ENCODE measurements at places on chromosomes 11 and 22. TPM values are rescaled to one million over a fixed set of nuclear protein-coding genes. Genes with fewer than 3 reads are reported as not detected.

The DUSP8 gene
- not detected for polyA plus RNA-seq

The SLC22A8 gene
- not detected for polyA plus RNA-seq

The DRD2 gene
- polyA plus RNA-seq, result not detected

The LRRC56 gene
- 0.89 TPM for polyA plus RNA-seq

The RPL27A gene
- polyA plus RNA-seq, result 1,341 TPM

The DNAJB7 gene
- polyA plus RNA-seq, result 0.21 TPM

The TRIM5 gene
- polyA plus RNA-seq, result 14.6 TPM

The SLC35E4 gene
- 2.7 TPM for polyA plus RNA-seq

The SAA4 gene
- not detected for polyA plus RNA-seq

The NAALAD2 gene
- polyA plus RNA-seq, result 0.10 TPM

The TEX12 gene
- not detected for polyA plus RNA-seq

The XKR3 gene
- polyA plus RNA-seq, result not detected

The SMTNL1 gene
- 0.12 TPM for polyA plus RNA-seq

The MUC6 gene
- polyA plus RNA-seq, result not detected

The LRRC55 gene
- polyA plus RNA-seq, result not detected

The OR52N5 gene
- not detected for polyA plus RNA-seq

The OR8A1 gene
- polyA plus RNA-seq, result not detected

The CSF2RB gene
- polyA plus RNA-seq, result 0.47 TPM

The BTG4 gene
- polyA plus RNA-seq, result not detected

The YPEL1 gene
- polyA plus RNA-seq, result 72.9 TPM

The CASP1 gene
- 107 TPM for polyA plus RNA-seq

The MS4A3 gene
- polyA plus RNA-seq, result not detected

The OR52I1 gene
- not detected for polyA plus RNA-seq

The VPS37C gene
- polyA plus RNA-seq, result not detected

The MYBPC3 gene
- polyA plus RNA-seq, result not detected

The CRYBB1 gene
- polyA plus RNA-seq, result not detected

The MIF gene
- 947 TPM for polyA plus RNA-seq

The TREH gene
- polyA plus RNA-seq, result not detected

The SLN gene
- not detected for polyA plus RNA-seq

The ALDH3B2 gene
- not detected for polyA plus RNA-seq

The BET1L gene
- polyA plus RNA-seq, result 12.1 TPM

The MRGPRX3 gene
- polyA plus RNA-seq, result not detected

The TRIM49 gene
- polyA plus RNA-seq, result not detected

The C22orf42 gene
- not detected for polyA plus RNA-seq

The MUC5AC gene
- polyA plus RNA-seq, result not detected

The APOL2 gene
- 42.4 TPM for polyA plus RNA-seq

The SMPD1 gene
- polyA plus RNA-seq, result 21.9 TPM

The STARD10 gene
- polyA plus RNA-seq, result 50.1 TPM

The IFITM10 gene
- 0.39 TPM for polyA plus RNA-seq

The TIGD3 gene
- 0.90 TPM for polyA plus RNA-seq

The APOBEC3F gene
- polyA plus RNA-seq, result 43.0 TPM

The SCGB1C1 gene
- polyA plus RNA-seq, result not detected

The SHANK3 gene
- polyA plus RNA-seq, result not detected

The APOL4 gene
- 0.25 TPM for polyA plus RNA-seq

The MYO7A gene
- 0.21 TPM for polyA plus RNA-seq

The NRIP3 gene
- 1.1 TPM for polyA plus RNA-seq

The FAM180B gene
- not detected for polyA plus RNA-seq

The KCTD21 gene
- 0.44 TPM for polyA plus RNA-seq

The OR51B4 gene
- not detected for polyA plus RNA-seq

The APOL6 gene
- polyA plus RNA-seq, result 18.4 TPM

The CARD18 gene
- not detected for polyA plus RNA-seq

The KLHDC7B gene
- polyA plus RNA-seq, result 2.4 TPM

The HMOX1 gene
- polyA plus RNA-seq, result 5.3 TPM

The ACR gene
- not detected for polyA plus RNA-seq

The APIP gene
- polyA plus RNA-seq, result 17.2 TPM

Measured in immature natural killer cell (primary cell).